ENCODE measurements at places on chromosomes 5 and 9.

- DNase-seq: no peak
Measured at GRCh38 chr9:38185647-38186403, 116.8 kb upstream of the SHB start.

GRCh38 chr5:157915638-157916037, 56.7 kb upstream of the CLINT1 start:
- no peak for DNase-seq

GRCh38 chr5:62299600-62299999, 6.4 kb upstream of the KIF2A start:
- no peak for DNase-seq

DNA sequence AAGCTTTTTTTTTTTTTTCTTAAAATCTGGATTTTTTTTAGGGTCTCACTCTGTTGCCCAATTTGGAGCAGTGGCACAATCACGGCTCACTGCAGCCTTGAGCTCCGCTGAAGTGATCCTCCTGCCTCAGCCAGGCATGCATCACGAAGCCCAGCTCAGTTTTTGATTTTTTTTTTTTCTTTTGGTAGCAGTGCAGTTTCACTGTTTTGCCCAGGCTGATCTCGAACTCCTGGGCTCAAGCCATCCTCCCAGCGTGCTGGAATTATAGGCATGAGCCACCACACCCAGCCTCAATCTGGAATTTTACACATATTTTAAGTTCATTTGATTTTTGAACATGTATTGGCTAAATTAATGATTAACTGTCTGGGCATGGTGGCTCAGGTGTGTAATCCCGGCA, 36.3 kb downstream of the TRIO start:
- no peak for DNase-seq

DNA sequence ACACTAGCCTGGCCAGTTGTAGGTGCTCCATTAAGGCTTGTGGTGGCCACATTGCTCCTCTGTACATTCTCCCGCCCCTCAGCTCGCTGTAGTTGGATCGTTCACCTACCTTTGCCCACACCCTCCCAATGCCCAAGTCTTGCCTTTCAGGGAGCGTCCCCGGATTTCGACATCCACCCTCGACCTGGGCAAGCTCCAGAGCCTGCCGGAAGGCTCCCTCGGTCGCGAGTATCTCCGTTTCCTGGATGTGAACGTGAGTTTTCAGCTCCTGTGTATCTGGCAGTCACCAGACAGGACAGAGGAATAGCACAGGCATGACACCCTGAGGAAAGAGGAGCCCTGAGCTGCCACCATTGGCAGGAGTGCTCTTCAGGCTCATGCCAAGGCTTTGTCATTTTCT, 3.0 kb downstream of the COQ4 start:
- no peak for DNase-seq

- no peak for DNase-seq
Measured at GRCh38 chr5:130885691-130886090, 279.4 kb downstream of the HINT1 start.

GRCh38 chr5:89324990-89325389, 442.0 kb upstream of the MEF2C start:
- DNase-seq: no peak

GRCh38 chr5:58183078-58183785, 276.7 kb downstream of the PLK2 start:
- no peak for DNase-seq

DNA sequence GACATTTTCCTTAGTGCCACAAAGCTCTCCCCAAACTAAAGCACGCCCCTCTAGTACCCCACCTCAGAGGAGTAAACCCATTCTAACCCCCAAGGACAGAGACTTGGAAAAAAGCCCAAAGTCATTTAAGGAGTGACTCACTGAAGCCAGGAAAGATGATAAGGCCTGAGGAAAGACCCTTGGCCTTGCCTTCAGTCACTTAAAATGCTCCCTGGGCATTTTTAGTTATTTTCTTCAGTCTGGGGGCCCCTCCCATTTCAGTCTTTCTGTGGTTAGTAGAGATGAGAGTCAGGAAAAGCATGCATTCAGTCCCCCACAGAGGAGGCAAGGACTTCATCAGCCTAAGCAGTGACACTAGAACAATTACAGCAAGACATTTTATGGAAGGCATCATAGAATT, 13.7 kb upstream of the TLX3 start:
- DNase-seq: no peak

DNA sequence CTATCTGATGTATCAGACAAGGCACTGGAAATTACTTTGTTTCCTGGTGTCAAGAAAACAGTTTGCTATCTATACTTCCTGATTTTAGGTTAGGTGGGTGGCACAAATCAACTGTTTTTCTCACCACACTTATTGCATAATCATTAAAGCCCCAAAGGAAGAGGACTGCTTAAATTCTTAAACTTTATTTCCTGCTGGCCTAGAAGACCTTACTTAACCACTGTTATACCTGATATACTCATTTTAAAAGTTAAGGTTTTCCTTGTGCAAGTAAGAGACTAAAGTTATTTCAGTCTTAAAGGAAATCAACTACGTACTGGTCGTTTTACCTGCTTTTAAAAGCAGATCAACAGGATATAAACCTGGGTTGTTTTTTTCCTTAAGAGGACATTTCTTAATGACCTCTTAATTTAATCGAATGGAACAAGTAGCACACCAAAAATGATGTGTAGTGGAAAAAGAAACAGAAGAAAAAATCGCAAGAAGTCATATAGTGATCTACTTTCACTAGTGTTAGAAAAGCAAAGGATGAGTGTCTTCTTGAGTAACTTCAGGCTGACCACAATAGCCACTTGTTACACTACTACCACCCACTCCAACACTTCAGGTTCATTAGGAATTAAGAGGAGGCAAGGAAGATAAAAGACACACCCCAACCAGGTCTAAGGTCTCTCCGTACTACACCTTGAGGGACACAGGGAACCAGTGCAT, 974 bp downstream of the CLINT1 start:
- no peak for DNase-seq

GRCh38 chr5:86757824-86758223, 140.1 kb downstream of the COX7C start:
- DNase-seq: no peak

DNA sequence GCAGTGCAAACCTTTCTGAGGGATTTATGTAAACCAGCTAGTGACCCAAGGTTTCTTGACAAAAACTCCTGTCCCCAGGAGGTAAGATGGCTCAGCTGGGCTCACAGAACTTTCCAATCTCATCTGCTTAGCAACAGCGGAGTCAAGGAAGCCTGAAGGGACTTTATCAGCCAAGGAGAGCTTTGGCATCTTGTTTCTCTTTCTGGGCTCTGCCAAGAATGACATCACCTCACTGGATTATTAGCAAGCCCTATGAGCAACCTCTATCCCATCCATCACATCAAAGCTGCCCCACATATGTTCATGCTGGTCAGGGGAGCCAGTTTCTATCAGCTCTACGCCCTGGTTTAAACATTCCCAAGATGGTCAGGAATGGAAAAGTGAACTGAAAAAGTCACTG, 461.3 kb downstream of the ENC1 start:
- no peak for DNase-seq

DNA sequence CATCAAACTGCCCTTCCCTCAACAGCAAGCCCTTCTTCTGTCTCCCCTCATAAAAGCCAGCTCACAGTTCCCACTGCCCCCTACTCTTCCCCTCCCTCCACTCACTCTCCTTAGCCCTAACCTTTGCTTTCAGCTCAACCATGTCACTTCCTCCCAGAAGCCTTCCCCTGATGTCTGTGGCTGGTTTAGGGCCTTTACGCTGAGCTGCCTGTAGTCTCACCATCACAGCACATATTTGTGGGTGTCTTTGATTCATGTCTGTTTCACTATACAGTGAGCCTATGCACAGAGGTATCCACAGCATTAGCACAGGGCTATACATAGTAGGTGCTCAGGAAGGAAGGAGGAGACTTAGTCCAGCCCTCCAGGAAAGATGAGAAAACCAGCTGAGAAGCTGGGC, 34.7 kb downstream of the C9orf50 start:
- no peak for DNase-seq

DNA sequence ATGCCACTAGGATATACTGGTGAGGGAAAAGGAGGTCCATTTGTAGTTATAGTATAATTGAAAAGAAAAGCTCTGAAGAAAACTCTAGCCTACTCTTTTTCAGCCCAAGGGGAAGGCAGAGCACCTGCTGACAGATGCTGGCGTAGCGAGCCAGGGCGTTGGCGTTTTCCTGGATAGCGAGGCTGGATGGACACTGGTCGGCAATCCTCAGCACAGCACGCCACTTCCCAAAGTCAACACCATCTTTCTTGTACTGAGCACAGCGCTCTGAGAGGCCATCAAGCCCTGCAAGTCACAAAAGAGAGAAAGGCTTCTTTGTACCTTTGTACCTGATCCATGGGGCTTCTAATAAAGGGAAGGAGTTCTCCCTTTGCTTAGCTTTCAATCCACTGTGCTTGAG, 8.2 kb downstream of the ALDOB start:
- no peak for DNase-seq

DNA sequence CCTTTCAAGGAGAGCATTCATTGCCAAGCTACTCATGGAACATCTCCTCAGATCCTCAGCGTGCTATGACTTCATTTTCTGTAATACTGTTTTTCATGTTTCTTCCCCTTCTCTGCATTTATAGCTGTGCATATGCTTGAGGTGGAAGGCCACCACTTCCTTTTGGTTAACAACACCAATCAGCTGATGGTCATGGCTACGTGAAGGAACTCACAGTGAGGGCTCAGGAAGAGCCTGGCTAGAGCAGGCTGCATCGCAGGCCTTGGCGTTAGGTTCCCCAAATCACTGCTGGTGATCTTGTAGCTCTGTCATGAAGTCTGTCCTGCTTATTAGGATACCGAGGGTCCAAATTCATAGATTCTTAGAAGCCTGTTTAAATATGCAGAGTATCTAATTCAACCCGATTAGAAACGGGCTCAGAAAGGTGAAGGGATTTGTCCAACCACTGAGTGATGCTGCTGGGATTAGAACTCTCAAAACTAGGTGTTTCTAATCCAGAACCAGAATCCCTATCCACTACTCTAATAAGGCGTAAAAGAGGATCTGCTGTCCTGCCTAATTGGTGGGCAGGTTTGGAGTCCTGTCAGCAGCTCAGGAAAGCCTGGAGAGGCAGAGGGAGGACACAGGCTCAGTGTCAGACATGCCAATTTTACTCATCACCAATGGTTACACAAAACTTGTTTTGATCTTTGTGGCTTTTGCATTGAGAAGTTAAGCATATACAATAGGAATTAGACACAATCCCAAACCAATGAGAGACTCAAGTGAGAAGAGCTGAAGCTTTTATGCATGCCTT, 7.5 kb downstream of the SYK start:
- DNase-seq: no peak

- DNase-seq: no peak
Measured at GRCh38 chr9:17394881-17395510, 183.9 kb upstream of the SH3GL2 start.

GRCh38 chr5:150535611-150536010, 27.7 kb downstream of the NDST1 start:
- no peak for DNase-seq

DNA sequence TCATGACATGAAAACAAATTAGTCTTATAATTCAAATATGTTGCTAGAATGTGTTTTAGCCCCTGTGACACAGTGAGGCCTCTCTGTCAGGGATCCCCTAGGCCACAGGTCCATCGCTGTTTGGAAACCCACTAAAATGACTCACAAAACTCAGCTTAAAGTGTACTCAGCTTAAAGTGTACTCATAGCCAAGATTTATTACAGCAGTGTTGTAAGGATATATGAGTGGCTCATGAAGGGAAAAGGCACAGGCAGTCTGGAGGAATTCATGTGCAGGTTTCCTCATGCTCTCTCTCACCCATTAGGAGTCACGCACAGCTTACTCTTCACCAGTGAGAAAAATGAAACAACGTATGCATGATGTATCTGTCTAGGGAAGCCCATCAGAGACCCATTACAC, 24.4 kb upstream of the TGFBI start:
- DNase-seq: no peak

DNA sequence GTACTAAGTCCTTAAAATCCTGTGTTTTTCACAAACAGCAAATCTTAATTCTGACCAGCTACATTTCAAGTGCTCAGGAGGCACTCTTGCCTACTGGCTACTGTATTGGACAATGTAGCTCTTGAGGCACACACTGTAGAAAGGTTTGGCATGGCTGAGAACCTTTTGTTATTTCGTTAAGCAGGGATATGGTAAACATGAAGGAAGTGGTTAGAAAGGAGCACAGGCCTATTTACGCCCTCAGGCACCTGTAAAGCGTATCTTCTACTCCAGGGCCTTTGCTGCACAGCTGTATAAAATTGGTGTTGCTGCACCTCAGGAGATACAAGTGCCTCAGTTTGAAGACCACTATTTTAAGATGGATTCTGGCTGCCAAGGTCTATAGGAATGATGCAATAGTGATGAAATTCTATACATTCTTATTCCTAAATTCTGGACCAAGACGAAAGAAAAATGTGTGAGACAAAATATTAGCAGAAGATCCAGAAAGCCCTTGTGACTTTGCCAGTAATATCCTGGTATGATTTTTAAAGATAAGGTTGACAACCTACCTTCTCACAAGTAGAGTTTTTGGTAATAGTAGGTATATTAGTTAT, 9.3 kb upstream of the OTULIN start:
- no peak for DNase-seq

GRCh38 chr9:86079421-86079831, 19.9 kb downstream of the GOLM1 start:
- DNase-seq: no peak

DNA sequence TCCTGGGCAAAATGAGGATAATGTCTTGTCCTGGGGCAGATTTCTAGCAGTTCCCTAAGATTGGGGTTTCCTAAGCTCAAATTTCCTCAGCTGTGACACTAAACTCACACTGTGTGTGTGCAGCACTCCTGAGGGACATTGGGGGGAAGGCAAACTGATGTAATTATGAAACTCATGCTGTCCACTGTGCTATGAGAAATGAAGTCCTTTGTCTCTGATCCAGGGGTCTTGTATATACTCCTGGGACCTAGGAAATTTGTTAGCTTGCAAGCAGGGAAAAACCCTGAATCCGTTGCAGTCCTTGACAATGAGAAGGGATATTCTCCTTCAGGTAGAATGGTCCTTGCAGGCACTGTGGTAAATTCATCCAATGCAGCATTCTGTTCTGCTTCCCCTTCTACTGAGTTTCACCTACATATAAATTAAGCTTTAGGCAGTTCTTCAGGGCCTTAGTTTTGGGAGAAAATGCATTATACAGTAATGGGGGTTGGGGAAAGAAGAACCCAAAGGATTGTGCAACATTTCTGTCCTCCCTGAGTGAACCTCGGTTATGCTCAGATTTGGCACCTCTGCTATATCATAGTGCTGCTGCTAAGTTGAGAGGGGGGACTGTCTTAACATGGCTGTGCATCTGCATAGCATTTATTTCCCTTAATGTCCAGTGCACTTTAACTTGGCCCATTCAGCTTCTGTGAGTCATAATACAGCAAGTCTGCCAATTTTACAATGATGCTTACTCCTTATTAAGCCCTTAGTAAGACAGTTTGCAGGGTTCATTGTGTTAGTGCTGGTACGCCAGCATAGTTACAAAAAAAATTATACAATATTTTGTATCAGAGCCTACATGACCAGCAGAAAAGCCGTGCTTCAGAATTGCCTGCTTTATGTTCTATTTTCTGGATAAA, 80.2 kb downstream of the PJA2 start:
- DNase-seq: no peak

GRCh38 chr5:150449517-150450339, at the start of gene RPS14:
Gene RPS14 (minus strand): TSS chr5:150449739. CDS start chr5:150447733, 2,006 bp downstream.
- peak; percentile 92 for DNase-seq
